ENCODE measurements at places on chromosomes 16 and 17.

- no peak for DNase-seq
These were observed 171.7 kb downstream of the ZFHX3 start for GRCh38 chr16:72876221-72876620.

DNA sequence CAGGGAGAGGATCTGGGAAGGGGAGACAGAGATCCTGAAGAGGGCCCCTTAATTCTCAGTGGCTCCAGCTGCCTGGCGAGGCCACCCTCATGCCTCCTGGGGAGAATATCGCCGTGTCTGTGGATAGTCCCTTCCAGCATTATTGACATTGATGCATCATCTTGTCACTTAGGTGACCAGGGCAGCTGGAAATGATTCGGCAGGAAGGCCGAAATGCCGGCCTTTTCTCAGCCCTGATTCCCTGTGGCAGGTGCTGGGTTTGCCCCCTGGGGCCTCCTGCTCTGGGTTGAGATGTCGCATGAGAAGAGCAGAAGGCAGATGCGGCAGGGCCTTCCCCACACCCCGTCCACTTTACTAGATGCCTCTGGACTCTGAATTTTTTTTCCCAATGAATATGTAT, 89.5 kb downstream of the RAP1GAP2 start:
- no peak for DNase-seq

DNA sequence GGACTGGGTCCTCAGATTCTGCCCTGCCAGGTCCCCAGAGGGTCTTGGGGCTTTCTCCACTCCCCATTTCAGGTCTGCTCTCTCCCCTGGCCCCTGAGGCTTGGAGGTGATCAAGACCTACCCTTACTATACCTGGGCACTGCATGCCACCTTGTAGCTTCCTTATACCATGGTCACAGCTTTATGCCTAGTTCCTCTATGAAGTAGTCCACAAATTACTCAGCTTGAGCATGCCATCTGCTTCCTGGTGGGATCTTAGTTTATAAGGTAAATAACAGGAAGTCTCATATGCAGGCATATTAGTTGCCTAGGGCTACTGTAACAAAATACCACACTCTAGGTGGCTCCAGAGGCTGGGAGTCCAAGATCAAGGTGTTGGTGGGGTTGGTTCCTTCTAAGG, 11.0 kb upstream of the PMFBP1 start:
- no peak for DNase-seq

DNA sequence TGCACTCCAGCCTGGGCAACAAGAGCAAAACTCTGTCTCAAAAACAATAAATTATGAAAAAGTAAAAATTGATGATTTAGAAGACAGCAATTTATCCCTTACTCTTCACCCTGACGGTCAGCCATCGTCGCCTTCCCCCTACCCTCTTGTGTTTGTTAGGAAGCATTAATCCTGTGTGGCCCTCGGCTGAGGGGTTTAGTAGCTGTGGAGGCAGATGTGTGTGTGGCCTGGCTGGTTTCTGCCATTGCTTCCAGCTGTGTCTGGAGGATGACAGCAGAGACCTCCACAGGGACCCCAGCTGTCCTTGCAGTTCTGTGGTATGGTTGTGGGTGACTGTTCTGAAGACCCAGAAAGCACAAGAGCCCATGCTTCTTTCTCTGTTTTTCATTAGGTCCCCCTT, 25.9 kb downstream of the DBNDD1 start:
- no peak for DNase-seq

DNA sequence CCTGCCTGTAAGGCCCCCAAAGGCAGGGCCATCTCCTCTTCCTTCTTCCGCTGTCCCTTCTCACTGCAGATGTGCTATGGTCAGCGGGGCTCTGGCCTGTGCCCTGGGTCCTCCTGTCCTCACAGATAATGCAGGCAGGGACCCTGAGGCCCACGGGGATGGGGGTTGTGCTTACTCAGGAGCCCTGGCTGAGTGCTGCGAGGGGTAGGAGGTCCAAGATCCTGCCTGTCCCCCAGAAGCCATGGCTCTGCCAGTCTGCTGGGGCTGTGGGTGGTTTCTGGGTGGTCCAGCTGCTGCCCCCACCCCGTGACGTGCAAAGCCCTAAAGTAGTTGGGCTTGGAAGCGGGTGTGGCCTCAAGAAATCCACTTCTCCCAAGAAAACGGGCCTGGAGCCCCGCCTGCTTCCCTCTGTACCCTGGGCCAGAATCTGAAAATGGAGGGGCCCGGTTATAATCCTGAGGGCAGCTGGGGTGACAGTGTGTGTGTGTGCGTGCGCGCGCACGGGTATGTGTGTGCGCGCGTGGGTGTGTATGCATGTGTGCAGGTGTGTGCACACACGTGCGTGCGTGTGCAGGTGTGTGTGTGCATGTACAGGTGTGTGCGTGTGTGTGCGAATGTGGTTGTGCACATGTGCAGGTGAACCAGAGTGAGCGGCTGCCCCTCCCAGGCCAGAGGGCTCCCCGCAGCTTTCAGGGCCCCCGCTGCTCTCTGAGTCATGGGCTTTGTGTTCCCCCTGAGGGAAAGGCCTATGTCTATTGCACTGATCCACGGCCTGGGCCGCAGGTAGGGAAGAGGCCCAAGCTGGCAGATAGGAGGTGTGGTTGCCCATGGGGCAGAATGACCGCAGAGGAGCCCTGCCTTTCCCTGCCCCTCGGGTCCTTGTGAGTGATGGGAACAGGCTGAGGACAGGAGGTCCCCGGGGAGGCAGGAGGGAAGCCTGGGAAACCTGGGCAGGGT, 13.8 kb downstream of the SPNS2 start:
- DNase-seq = no peak

GRCh38 chr16:51577621-51578303, 426.7 kb upstream of the SALL1 start:
- no peak for DNase-seq
